ENCODE measurements at places on chromosomes 2 and 18. TPM values are rescaled to one million over a fixed set of nuclear protein-coding genes. Genes with fewer than 3 reads are reported as not detected.
A peak's percentile ranks its signal among the peaks of the same experiment; 100 is the strongest.

- DNase-seq, result no peak
Observed at GRCh38 chr2:203777030-203777429, 70.6 kb downstream of the CD28 start.

DNA sequence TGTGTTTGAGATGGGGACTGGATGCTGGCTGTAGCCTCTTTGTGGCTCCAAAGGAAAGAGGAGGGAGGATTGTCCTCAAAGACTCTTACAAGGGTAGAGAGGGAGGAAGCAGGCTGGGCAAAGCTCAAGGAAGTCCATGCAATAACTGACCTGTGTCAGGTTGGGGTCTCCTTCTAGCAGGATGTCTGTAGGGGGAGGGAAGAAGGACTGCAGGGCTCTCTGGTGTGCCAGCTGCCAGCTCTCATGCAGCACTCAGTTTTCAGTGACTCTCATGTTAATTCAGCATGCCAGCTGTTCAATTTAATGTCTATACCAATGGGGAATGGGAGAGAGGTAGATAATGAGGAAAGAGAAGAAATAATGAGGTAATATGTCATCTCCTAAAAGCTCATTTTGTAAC is 85.3 kb upstream of the RANBP2 start:
- DNase-seq, result no peak

DNA sequence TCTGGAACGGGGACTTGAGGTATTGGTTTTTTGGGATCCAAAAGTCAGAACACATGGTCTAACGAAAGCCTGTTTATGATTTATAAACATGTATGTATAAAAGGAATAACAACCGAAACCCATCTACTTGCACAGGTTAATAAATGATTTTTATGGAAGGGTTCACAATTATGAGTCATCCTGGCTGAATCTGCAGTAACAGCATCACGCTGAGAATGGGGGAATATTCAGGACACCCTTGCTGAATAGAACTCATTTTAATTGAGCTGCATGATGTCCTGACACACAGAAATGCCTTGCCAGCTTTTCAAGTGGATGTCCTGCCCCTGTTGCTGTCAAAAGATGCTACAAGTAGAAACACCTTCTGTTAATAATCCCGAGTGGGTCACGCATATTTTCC is 54.7 kb upstream of the TGFA start:
- no peak for DNase-seq

GRCh38 chr18:21298351-21298750 is 56.3 kb downstream of the GREB1L start:
- DNase-seq, result no peak

GRCh38 chr18:47654988-47655387 is 275.5 kb downstream of the SMAD2 start:
- DNase-seq, result no peak

DNA sequence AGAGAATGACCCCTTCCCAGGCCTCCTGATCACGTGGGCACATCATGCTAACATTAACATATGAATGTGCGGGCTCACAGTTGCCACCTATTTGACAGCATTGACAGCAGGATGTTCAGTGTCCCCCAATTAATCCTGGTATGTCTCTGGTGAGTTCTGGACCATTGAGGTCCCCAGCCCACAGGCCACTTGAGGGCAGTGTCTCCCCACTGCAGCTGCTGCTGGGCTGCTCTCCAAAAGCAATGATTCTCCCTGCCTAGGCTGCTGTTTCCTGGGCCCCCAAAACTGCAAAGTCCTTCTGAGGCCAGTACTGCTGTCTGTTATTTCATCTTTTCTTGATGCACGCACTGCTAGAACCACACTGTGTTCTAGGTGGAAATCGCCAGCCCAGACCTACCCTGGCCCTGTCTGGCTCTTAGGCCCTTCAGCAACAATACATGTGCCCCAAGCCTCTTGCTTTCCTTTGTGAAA is 52.7 kb upstream of the MAPK4 start:
- DNase-seq, result peak; percentile 61

DNA sequence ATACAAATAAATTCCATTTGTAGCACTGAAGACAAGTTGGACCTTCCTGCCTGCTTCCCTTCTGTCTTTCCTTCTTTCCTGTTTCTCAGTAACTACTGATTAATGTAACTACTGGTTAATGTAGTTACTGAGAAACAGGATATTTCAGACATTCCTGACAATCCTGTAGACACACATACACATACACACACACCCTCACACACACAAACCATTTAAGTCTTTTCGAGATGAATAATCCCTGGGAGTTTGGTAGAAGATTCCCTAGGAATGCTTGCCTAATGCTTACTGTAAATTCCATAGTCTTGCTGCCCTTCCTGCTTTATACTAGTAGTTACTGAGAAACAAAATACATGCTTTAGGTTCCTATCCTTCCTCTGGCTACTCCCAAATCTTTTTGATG is 83.9 kb downstream of the PIK3C3 start:
- DNase-seq, result peak; percentile 52

DNA sequence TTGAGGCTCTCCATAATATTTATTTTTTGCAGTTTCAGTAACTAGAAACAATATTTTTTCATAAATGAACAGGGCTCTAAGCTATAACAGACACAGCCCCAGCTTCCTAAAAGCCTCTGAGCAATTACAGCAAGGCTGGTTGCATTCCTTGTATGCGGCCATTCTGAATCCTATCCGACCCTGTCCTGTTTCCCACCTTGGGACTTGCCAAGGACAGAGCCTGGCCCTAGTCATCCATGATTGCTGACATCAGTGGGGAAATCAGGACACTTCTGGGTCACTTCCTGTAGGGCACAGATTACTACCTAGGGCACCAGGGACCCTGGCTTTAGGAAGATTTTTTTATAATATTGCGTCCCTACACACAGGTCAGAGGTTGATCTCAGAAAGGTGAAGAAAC is 5.5 kb downstream of the TMEM177 start:
- no peak for DNase-seq

The SLC4A5 gene
- polyA plus RNA-seq, result 3.4 TPM

The DTYMK gene
- polyA plus RNA-seq, result 45.7 TPM

The RESP18 gene
- not detected for polyA plus RNA-seq

The RRM2 gene
- 62.1 TPM for polyA plus RNA-seq

Data from renal pelvis (tissue), 12 donors.